ENCODE measurements at places on chromosomes 16 and 17. TPM values are rescaled to one million over a fixed set of nuclear protein-coding genes. Genes with fewer than 3 reads are reported as not detected.

DNA sequence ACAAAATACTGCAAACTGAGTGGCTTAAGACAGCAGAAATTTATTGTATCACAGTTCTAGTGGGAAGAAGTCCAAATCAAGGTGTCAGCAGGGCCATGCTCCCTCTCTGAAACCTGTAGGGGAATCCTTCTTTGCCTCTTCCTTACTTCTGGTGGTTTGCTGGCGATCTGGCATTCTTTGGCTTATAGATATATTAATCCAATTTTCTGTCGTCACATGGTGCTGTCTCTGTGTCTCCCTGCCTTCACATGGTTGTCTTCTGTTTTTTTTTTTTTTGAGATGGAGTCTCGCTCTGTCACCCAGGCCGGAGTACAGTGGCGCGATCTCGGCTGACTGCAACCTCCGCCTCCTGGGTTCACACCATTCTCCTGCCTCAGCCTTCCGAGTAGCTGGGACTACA, 6.8 kb upstream of the AKAP1 start:
- no peak for DNase-seq

GRCh38 chr16:31071861-31072260, 2.2 kb downstream of the ZNF668 start:
- DNase-seq = peak; percentile 82

- no peak for DNase-seq
Measured at GRCh38 chr17:5800646-5801045, 216.3 kb upstream of the NLRP1 start.

GRCh38 chr17:81460856-81461460, 51.6 kb downstream of the ACTG1 start:
- no peak for DNase-seq

- DNase-seq = no peak
Measured at GRCh38 chr16:87667946-87668345, 65.6 kb downstream of the JPH3 start.

Gene RAMP2
- polyA plus RNA-seq = 1.7 TPM

Gene TMEM114
- polyA plus RNA-seq = not detected

- no peak for DNase-seq
Measured at GRCh38 chr17:3896108-3896967, 3.5 kb upstream of the CAMKK1 start.

Gene NOL11
- 32.2 TPM for polyA plus RNA-seq

Gene EPX
- polyA plus RNA-seq = not detected

DNA sequence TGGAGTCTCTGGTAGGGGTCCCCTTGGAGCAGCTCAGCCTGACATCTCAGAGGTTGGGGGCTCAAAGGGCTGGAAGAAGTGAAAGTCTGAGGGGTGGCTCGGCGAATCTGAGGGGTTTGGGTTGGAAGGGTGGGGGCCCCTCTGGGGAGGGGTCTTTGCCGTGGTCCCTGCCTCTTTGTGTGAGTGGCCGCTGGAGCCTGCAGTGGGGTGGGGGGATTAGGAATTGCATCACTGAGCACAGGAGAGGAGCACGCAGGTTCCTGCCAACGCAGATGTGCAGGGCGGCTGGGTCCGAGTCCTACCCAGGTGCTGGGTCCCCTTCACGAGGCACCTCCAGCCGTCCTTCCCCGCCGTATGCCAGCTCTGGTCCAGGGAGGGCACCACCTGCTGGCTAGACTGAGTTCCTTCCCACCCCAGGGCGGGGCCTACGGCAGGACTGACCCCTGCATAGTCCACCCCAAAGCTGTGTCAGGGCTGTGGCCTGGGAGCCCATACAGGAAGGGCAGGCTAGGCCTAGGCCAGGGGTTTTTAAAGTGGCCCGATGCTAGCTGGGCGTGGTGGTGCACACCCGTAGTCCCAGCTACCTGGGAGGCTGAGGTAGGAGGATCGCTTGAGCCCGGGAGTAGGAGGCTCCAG, 9.9 kb downstream of the FMNL1 start:
- DNase-seq = no peak

- no peak for DNase-seq
Measured at GRCh38 chr17:82300707-82301270, 16.6 kb downstream of the CD7 start.

DNA sequence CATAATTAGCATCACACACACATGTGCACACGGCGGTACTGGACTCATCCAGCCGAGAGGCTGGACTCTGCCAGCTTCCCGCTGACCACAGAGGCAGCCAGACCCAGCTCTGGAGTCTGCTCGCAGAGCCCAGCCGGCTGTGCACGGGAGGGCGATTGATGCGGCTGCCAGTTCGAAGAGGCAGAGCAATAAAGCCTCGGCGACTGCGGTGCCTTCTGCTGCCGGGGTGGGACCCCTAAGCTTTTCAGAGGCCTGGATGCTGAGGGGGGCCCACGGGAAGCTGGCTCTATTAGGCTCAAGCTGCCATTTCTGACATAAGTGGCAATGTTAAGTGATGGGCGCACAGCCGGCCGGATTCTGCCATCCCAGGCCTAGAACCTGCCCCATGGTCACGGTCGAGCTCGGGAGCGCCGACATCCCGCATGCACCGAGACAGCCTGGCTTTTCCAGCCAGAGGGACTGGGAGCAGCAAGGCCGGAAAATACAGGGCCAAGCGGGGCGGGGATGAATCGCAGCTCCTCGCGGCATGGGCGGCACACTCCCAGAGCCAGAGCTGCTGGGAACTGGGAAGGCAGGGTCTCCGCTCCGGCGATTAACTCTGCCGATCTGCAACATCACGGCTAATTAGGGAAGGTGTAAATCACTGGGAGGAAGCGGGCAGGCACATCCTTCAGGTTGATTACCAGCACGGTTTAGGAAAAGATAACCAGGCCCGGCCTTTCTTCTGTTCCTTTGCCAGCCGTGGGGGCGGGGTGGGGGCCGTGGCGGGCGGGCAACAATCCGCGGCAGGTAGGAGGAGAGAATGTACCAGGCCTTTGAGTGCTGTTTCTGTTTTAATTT, 57.7 kb downstream of the TBC1D16 start:
- no peak for DNase-seq

Gene TPSG1
- polyA plus RNA-seq = not detected

- no peak for DNase-seq
Measured at GRCh38 chr17:27324771-27325339, 30.9 kb downstream of the WSB1 start.

Gene ZC3H7A
- 54.9 TPM for polyA plus RNA-seq

Measured in BJ (cell line).